ENCODE measurements at places on chromosomes 6 and 20. TPM values are rescaled to one million over a fixed set of nuclear protein-coding genes. Genes with fewer than 3 reads are reported as not detected.

The TMEM151B gene
- total RNA-seq = 0.48 TPM

The SNAP91 gene
- 5.2 TPM for total RNA-seq

The SALL4 gene
- 1.3 TPM for total RNA-seq

The HSPA1B gene
- total RNA-seq = 137 TPM

The RFX6 gene
- total RNA-seq = not detected

The CD24 gene
- total RNA-seq = 283 TPM

The TEAD3 gene
- 14.0 TPM for total RNA-seq

The DDRGK1 gene
- total RNA-seq = 14.8 TPM

The MOG gene
- not detected for total RNA-seq

The ZNF335 gene
- total RNA-seq = 11.9 TPM

The TCF15 gene
- 0.42 TPM for total RNA-seq

The WFDC2 gene
- total RNA-seq = not detected

The MACROD2 gene
- total RNA-seq = 28.2 TPM

The SLC22A23 gene
- 6.6 TPM for total RNA-seq

The TAAR2 gene
- not detected for total RNA-seq

The NQO2 gene
- 8.7 TPM for total RNA-seq

The TTLL9 gene
- total RNA-seq = 0.26 TPM

The PSORS1C2 gene
- not detected for total RNA-seq

The TCF21 gene
- total RNA-seq = 25.3 TPM

The SLC22A1 gene
- 0.53 TPM for total RNA-seq

The TBC1D22B gene
- total RNA-seq = 5.7 TPM

The EZR gene
- 95.1 TPM for total RNA-seq

The TLDC2 gene
- total RNA-seq = 1.6 TPM

The CST5 gene
- total RNA-seq = not detected

The IMPG1 gene
- 0.21 TPM for total RNA-seq

The SCAND1 gene
- 17.9 TPM for total RNA-seq

The RSPO4 gene
- total RNA-seq = not detected

The ZNF391 gene
- total RNA-seq = 6.9 TPM

The FAM209B gene
- total RNA-seq = not detected

The FUT9 gene
- 8.8 TPM for total RNA-seq

The CALHM4 gene
- not detected for total RNA-seq

The PKIB gene
- total RNA-seq = 5.1 TPM

All from urinary bladder (tissue), 4 donors.